ENCODE measurements at places on chromosomes 2 and 18.

DNA sequence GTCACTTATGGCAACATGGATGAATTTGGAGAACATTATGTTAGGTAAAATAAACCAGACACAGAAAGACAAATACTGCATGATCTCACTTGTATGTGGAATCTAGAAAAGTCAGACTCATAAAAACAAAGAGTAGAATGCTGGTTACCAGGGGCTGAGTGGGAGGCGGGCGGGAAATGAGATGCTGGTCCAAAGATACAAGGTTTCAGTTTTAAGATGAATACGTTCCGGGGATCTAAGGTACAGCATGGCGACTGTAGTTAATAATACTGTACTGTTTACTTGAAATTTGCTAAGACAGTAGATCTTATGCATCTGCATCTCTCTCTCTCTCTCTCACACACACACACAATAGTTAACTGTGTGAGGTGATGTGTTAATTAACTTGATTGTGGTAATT, 14.2 kb downstream of the FAM110C start:
- DNase-seq, result no peak

DNA sequence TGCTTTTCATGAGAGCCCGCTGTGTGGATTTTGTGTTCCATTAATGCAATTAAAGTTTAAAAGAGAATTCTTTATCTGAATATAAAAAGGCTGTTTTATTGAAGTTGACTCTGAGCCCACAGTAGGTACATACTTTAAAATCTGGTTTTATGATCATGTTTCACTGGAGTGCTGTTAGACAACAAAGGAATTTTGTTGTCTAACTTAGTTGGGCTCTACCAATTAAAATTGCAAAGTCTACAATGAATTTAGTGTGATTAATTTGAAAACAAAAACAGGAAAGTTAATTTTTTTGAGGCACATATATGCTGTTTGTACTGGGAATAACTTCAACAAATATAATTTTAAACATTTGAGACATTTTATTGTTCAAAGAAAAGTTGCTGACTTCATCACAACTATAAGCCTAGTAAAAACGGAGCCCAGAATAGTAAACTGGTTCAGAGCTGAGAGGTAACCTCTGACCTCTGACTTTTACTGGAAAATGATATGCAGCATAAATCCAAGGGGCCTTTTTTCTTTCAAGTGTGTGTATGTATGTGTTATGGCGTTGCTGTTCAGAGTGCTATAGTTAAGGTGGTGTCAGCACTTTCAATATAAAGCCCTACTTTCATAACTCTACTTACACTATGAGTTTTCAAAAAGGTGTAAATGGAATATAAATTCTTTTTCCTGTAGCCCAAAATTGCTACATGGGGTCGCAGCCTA, 30.2 kb downstream of the MEIS1 start:
- no peak for DNase-seq

DNA sequence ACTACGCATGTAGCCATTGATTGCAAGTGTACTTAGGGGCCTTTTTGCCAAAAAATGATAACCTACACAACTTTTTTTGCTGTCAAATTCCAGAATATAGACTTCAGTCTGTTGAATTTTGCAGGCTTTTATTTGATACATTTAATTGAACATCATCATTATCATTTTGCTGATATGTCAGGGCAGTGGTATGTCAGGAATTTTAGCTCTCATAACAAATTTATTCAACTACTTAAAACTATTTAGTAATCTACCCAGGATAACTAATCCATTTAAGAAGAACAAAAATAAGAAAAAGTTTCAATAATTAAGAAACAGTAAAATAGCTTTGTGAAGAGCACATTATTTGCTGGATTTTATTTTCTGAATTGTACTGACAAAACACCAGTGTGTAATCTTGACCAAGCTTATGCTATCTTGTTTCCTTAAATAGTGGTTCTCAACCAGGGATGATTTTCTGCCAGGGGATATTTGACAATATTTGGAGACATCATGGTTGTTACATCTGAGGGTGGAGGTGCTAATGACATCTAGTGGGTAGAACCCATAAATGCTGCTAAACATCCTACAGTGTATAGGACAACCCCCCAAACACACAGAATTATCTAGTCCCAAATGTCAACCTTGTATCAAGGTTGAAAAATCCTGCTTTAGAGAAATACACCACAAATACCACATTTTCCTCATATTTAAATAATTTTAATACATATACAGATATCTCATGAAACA, 12.1 kb upstream of the TTN start:
- DNase-seq, result no peak

- DNase-seq, result no peak
Measured at GRCh38 chr18:24837066-24837465, 376.6 kb downstream of the HRH4 start.

DNA sequence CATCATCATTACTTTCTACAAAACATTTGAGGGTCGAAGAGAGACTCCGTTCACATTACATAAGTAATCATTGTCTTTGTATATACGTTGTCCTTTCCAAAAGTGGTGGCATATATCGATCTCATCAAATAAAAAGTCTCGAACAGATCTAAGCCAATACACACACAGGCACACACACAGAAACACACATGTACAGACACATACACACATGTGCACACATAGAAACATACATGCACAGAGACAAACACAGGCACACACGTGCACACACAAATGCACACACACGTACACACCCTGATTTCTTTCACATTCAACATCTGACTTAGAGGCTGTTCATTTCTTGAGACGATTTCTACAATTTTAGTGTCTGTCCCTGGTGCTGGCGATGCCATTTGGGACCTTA, 17.5 kb upstream of the ALKAL2 start:
- DNase-seq, result no peak

DNA sequence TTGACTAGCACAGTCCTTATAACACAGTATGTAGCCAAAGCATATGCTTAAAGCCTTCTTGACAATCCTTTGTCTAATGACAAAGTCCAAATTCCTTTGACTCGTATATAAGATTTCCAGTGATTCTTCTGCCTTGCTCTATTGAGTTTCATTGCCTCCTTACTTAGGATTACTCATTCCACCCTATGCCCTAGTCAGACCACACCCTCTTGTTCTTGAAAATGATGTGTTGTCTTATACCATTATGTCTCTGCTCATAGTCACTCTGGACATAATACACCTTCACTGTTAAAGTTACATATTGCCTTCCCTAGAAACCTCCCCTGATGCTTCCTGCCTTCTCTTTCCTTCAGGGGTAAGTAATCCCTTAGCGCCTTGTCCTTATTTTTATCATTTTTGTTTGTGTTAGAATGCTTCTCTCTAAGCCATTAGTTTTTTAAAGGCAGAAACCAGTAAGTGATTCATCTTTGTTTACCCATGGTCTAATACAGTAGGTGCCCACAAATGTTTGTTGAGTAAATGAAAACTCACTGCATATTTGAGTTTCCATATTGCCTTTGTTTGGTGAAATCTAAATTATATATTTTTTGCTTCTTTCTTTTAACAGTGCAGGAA, 19.3 kb downstream of the GPD2 start:
- no peak for DNase-seq

DNA sequence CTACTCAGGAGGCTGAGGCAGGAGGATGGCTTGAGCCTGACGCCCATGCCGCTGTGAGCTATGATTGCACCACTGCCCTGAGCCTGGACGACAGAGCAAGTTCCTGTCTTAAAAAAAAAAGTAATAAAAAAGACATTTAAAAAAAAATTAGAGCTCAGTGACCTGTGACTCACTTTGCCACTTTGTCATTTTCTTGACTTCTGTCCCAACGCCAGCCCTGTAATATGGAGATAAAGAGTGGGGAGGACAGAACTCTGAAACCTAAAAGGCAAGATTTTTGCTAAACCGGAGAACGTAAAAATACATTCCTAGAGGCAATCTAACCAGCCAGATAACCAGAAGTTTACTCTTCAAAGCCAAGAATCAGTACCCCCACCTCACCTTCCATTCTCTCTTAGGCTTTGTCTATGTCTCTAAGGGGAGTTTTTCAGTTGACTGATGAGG, 49.0 kb downstream of the PRKRA start:
- DNase-seq, result no peak

DNA sequence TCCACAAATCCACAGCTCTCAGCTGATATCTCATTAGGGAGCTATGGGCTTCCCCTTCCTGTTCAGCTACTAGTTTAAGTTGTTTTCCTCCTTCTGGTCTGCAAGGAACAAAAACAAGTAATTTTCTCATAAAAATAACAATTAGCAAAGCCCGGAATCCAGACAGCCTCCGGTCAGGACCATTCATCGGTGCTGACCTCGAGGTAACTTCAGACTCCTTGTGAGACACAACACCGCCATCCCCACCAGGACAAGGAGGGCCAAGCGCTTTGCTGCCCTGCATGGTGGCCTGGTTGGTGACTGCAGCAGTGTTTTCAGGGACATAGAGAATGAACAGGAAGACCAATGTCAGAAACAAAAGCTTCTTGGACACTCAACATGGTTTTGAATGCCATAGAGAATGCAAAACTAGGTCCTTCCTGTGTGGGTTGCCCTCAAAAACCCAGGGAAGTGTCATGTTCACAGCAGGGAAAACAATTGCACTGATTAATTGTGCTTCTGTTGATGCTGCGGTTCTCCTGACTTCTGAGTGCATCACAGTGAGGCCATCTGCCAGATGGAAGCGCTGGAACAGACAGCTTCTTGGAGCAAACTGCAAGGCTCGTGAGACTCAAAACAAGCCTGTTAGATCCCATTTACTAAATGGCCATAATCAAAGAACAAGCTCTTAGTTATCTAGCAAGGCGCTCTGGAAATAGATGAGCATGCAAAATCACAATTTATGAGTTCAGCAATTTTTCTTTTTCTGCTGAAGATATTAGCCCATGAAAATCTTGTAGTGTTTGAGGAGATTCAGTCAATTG, 77.1 kb downstream of the HS1BP3 start:
- peak; percentile 21 for DNase-seq

GRCh38 chr2:112706170-112706664, 14.6 kb upstream of the NT5DC4 start:
- DNase-seq, result no peak

- no peak for DNase-seq
Measured at GRCh38 chr2:129061069-129061768, 742.6 kb upstream of the HS6ST1 start.

DNA sequence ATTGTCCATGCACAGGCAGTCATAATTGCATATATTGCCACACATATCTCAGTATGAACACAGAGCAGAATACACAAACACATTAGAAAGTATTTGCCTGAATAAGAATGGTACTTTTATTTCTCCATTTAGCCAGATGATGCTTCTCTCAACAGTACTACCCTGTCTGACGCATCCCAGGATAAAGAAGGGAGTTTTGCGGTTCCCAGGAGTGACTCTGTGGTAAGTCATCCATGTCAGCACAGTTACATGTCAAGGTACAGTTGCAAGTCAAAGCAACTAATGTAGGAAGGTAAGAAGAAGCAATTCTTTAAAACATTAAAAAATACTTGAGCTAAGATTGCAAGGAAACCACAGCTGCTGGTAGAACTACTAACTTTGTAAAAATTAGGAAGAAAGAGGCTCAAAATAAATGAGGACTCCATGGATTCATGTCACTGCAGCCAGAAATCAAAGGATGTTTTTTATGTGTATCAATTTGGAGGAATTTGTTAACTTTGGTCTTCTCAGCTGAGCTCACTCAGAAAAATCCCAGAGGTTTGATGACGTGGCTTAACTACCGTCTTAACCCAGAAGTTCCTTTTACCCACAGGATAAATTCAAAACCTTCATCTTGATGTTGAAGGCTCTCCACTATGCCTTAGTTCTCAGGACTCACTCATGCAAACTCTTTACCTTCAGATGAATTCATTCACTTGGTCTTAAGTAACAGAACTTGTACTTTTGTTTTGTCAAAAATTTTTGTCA, 130.3 kb downstream of the ARHGAP28 start:
- no peak for DNase-seq

DNA sequence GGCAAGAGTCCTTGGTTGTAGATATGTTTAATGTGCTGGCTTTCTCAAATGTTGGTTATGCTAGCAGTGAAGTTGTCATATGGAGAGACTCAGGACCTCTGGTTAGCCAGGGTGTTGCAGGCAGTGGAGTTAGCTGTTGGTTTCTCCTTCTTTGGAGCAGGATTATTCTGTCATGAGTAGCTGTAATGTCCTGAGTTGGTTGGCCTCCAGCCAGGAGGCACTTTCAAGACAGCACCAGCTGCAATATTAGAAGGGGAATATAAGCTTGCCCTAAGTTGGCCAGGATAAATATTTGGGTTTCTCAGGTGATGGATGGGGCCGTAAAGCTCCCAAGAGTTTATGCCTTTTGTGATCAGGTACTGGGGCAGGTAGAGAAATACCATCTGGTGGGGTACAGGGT, 65.5 kb downstream of the MSTN start:
- DNase-seq, result no peak

DNA sequence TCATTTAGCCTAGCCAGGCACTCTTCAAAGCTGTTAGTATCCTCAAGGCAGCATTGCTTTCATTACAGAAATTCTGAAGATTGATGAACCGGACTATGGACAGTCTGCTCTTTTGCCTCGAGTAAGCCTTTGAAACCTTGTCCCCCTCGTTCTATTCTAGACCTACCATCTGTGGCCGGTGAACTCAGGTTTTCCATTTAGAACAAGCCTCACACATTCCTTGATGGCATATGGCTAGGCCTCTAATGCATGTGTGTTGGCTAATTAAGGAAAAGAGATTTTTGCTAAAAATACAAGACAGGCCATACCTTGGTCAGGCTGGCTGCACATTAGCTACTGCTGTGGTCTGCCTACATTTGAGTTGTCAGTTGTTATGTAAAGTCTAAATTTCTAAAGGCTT, 111.8 kb downstream of the CERS6 start:
- no peak for DNase-seq

DNA sequence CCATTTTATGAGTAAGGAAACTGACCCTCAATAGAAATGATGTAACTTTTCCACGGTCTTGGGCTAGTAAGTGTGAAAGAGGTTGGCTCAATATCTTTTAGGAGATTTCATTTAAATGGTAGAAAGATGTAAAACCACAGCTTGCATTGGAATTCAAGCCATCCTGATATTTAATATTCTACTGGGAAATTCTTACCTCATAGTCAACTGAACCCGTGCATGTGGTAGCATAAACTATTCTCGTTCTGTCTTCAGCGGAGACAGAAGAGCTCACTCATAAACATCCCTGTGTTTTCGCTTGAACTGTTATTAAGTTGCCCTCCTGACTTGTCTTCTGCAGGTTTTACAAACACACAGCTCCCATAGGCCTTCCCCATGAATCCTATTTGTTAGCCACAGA, 8.5 kb upstream of the SPATS2L start:
- no peak for DNase-seq

GRCh38 chr18:40708726-40709125, 1246.3 kb upstream of the PIK3C3 start:
- DNase-seq, result no peak

DNA sequence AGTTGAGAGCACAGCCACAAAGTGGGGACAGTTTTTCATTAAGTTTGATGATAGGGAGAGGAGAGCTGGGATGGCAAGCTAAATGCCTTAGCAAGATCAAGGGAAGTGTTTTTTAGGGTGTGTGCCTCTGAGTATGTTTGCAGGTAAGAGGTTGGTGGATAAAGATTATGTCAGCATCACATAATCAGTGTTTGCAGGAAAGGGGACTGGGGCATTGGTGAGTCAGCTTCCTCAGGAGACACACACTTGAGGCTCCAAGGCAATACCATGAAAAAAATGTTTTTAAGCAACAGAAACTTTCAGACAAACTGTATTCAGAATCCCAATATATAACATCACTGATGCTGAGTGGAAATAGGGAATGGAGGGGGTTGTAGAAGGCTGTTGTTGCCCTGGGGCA, 25.4 kb upstream of the DTNB start:
- DNase-seq, result no peak
